ENCODE measurements at places on chromosomes 5 and 9.

DNA sequence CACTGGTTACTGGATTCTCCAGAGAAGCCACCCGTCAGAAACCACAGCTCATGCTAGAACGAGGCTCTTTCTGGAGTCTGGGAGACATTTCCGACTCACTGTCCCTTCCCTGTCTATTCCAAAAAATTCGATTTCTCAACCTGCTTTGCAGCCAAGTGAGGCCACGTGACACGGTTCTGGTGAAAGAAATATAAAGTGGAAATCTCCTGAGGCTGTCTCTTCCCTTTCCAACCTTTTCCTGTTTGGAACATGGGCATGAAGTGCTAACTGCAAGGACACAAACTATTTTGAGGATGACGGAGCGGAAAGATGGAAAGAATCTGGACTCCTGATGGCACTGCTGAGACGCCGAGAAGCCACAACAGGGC is 6.1 kb upstream of the PTGS1 start:
- DNase-seq, result no peak

DNA sequence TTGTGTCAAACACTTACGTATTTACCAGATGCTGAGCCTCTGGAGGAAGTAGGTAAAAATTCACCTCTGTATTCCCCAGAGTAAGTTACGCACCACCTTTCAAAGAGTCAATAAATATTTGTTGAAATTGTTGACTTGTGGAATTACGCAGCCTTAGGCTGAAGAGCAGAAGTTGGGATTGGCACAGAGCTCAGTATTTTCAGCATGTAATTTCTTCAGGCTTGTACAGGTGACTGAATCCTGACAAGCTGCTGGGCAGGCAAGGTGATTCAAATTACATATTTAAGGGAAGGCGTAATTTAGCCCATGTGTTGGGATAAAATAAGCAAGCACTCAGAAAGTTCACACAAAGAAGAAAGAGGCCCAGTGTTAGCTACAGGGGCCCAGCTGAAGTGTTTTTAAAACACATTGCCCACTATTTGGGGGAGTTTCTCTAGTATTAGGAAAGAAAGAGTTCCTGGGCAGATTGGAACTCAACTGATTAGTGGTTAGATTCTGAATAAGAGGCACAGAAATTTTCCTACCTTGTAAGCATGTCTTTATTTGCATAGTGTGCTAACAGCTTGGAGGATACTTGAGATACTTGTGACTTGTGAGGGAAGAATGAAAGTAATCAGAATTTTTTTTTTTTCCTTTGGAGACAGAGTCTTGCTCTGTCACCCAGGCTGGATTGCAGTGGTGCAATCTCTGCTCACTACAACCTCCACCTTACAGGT is 165.3 kb upstream of the FBXL7 start:
- no peak for DNase-seq

DNA sequence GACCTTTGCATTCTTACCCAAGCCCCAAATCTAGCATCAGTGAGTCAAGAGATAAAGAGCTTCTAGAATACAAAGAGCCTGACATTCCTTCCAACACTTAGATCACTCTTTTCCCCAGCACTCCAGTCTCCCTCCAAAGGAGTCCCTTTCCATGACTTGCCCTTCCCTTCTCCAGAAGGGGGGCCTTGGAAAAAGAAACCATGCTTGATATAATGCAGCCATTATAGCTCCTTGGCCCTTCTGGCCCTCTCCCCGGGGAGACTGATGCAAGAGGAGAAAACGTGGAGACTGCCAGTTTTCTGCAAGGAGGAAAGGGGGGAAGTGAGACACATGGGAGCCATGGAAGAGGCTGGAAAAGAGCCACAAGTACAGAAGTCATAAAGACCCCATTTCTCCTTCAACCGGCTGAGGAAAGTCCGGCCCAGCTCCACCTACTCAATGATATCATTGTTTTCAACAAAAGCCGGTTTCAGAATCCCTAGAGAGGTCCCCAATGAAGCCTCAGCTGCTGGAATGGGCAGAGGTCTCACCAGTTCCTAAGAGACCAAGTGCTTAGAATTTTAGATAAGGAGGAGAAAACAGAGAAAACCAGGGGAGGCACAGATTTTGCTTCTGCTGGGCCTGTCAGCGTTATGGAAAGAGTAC is 29.0 kb downstream of the ADAM19 start:
- no peak for DNase-seq

DNA sequence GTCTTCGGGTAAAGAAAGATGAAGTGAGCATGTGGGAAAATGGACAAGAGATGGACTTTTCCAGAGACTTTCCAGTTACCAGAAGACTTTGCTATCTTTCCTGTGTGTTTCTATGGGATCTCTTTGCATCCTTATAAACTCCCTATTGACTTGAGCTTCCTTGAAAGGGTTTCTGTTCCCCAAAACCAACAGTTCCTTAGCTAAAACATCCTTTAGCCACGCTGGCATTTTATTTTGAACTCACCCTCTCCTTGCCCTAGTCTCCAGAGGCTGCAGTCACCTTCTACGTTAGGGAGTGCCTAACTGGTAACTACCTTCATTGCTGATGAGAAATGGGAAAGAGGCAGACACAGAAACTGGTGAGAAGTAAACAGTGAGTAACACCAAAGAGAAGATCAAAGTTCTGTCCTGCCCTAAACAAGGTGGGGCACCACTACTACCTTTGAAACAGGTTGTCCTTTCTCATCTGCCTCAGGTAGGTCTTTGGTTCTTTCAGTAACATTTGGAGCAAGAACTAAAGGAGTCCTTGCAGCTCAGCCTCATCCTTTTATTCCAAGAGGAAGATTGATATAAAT is 402.9 kb downstream of the ENC1 start:
- no peak for DNase-seq

- DNase-seq, result no peak
These were observed 43.7 kb upstream of the ELOVL7 start for GRCh38 chr5:60887746-60888145.

Data from GM12864 (cell line).